ENCODE measurements at places on chromosomes 4 and X.

GRCh38 chr4:74096265-74096980, 2.6 kb downstream of the CXCL2 start:
- no peak for DNase-seq

GRCh38 chrX:142089193-142089592, 115.9 kb downstream of the MAGEC2 start:
- DNase-seq = no peak

DNA sequence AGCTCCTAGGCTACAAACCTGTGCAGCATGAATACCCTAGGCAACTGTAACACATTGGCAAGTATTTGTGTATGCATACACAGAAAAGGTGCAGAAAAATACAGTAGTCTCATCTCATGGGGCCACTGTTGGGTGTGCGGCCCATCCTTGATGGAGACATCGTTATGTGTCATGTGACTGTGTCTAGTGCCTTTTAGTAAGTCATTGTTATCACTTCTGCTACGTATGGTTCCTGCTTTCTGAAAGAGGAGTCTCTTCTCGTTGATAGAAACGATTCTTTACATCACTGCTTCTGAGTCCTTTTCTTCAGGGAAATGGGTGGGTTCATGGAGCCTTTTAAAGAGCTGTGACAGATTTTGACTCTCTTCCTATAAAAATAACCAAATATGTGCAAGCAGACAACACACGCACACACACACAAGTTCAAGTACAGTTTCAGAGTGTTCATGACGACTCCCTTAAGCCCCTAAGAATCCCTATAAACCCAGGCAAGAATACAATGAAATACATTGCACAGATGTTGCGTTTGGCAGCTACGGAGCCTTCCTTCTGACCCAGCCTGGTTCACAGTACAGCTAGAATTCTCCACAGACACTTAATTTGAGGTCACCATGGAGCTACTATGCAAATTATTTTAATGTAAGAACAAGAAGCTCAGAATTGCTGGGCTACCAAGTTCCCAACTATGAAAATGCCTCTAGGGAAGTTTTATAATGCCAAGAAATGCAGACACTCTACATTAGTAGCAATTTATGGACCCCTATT, 10.2 kb upstream of the STK32B start:
- DNase-seq = no peak

DNA sequence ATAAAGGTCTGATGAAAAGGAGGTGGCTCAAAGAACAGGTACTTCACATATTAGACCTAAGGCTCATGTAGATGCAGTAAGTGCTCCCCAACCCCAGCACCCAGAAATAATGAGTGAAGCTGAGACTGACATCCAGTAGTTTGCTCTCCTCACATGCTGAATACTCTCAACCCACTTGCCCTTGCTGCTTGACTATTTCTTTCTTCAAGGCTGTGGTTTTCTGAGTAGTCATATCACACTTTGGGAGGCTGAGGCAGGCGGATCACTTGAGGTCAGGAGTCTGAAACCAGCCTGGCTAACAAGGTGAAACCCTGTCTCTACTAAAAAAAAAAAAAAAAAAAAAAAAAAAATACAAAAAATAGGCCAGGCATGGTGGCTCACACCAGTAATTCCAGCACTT, 51.5 kb upstream of the PRPS1 start:
- no peak for DNase-seq

DNA sequence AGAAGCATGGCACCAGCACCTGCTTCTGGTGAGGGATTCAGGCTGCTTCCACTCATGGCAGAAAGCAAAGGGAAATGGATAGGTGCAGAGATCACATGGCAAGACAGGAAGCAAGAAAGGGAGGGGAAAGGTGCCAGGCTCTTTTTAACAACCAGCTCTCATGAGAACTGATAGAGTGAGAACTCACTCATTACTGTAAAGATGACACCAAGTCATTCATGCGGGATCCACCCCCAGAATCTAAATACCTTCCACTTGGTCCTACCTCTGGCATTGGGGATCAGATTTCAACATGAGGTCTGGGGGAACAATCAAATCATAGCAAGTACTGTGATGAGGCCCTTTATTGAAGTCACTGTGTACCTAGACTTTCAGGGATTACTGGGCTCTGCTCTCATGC, 72.0 kb upstream of the PRDM5 start:
- DNase-seq = no peak

DNA sequence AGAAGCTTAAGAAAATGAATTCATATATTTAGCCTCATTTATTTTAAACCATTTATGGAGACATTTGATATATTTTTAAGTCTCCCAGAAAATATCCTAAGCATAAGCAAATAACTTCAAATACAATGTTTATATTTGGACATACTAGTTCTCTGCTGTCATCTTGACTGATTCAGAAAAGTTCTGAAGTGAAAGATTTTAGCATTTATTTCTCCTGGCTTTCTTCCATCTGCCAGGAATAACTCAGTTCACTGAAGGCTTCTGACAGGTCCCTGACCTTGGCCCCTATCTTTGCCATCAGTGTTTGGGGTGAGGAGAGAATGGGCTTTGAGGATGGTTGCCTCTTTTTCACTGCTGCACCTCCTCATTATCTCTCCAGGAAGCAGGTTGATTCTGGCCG, 115.7 kb downstream of the SLIT2 start:
- no peak for DNase-seq

DNA sequence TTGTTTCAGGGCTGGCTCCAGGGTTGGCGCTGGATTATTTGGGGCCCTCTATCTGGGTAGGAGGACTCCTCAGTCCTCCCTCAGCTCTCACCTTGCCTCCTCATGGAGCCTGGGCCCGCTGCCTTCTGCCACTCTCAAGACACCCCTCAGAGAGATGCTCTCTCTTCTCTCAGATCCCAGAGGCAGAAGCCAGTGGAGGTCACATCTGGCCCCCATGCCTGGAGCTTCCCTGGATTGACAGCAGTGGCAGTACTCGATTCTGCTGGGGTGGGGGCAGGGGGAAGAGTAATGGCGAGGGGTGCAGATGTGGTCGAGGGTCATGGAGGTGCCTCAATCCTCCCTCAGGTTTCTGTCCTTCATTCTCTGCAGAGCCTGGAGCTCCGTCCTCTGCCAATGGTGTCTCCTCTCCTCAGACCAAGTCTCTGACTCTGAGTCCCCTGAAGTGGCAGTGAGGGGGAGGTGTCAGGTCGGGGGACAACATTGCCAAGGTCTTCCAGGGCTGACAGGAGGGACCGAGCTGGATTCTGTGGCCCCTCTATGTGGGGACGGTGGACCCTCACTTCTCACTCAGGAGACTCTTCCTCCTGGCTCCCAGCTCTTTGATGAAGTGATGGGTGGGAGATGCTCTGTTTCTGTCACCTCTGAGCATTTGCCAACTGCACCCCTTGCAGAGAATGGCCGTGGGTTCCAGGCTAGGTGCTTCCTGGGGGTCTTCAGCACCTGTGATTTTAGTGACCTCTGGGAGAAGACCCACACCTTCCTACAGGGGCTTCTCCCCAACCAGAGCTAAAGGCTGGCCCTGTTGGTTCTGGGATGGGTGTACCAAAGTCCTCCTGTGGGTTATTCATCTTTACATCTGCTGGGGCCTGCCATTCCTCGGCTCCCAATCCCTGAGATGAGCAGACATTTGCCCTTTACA, 10.9 kb upstream of the HSFX1 start:
- no peak for DNase-seq

DNA sequence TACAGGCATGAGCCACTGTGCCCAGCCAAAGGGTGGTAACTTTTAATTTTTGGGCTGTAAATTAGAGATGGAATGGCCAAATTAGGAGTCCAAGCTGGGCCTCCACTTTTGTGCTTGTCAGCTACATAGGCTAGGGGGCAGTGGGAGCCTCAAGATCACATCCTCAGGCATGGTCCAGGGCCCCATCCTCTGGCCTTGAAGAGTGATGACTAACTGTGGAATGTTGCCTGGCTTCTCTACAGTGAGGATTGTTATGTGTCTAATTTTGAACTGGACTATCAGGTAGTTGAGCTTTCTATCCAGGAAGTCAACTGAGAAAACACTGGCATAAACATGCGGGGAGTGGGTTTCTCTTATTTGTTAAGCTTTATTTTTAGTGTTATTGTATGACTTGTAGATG, 33.0 kb downstream of the CCNG2 start:
- no peak for DNase-seq

GRCh38 chr4:56979421-56980072, 851 bp downstream of the POLR2B start:
- peak; percentile 32 for DNase-seq

DNA sequence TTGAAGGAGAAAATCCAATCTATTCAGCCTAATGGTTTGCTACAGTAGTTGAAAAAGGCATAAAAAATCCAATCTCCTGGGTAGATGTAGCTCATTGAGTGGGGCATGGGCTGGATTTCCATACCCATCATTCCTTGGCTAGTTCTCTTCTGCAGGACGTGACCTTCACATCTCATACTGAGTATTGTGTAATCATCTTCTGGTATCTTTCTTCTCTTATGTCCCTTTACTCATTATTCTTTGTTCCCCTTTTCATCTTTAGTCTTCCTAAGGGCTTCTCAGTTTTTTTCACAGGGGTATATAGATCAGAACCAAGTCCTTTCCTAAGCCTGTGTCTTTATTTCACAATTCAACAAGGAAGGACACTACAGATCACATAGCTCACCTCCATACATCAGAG, 727.6 kb upstream of the MAGEB2 start:
- DNase-seq = no peak

DNA sequence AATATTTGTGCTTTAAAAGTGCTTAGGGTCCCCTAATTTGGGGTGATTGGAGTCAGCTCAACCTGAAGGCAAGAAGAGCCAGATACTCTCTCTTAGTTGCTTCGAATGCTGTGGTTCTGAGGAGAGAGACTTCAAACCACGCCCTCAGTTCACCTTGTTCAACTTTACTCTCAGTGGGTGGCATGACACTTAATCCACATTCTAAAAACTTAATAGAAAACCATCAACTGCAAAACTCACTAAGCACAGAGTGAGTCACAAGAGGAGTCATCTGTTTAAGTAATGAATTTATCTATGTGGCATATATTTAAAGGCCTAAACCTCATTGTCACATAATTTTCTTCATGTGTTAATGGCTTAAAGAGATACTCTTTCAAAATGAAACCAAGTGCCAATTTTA, 99.5 kb upstream of the SLC4A4 start:
- DNase-seq = no peak

DNA sequence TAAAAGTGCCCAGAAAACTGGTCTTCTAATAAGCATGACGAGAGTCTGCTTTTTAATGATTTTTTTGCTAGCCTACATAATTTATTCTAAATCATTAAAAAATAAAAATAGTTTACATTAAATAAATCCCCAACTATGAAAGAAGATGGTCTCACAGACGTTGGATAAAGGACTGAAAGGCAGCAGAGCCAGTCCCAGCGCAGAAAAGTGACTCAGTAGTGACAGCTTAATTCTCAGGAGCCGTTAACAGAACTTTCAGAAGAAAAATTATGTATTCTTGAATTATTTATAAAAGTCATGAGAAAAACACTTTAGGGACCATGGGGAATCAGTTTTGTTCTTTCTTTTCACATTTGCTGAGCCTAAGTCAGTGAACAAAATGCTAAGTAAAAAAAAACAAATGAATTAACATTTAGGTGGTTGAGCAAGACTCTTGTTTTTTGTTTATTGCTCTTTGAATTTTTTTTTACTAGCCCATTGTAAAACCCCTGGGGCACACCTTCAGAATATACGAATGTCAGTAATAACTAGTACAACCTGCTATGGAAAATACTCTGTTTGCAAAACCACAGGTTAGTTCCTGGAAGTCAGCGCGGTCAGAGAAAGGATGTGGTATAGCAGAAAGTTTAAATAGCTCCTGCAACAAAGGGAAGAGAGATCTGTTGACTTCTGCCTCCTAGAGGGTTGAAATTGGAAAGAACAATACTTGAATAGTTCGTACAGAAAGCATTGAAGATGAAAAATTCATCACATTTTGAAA, 50.4 kb upstream of the CCDC160 start:
- peak; percentile 93 for DNase-seq

DNA sequence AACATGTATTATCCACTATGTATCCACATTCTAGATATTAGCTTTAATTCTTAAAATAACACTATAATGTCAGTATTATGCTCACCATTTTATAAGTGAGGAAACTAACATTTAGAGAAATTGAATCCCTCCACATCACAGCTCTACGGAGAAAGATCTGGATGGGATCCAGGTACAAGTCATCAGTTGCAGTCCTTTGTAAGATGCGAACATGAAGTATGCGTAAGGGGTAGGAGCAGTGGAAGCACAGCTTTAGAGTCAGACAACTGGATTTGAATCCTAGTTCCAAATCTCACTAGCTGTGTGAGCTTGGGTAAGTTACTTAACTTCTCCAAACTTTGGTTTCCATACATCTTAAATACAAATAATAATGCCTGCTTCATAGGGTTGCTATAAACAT, 162.5 kb downstream of the ATP10D start:
- DNase-seq = no peak

- DNase-seq = no peak
These were observed 206.5 kb upstream of the STK26 start for GRCh38 chrX:131816551-131817136.

Data from Jurkat, Clone E6-1 (cell line).